Sciatic nerve (tissue), 2 donors: ENCODE measurements at places on chromosomes 1 and 21.

DNA sequence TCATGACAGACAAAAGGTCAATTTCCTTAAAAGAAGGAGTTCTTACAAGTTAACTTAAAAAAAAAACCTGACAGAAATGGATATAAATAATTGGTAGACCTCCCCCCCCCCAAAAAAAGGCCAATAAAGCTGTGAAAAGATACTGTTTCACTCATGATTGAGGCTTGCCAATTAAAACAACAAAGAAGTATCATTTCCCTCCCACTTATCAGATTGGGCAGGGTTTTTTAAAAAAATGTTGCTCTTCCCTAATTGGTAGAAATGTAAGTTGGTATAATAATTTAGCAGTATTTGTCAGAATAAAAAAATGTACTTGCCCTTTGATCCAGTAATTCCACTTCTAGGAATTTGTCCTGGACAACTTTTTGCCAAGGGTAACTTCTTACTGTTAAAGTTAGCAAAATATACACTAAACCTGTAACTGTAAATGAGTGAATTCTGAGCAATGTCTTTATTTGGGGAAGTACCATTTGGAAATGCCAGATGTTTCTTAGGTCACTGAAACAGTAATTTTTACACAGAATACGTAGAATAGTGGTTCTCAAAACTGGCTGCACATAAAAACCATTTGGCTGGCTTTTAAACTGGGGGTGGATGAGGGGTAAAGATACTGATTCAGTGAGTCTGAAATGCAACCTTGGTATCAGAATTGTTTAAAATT lies 17.5 kb downstream of the RNF2 start:
- no peak for DNase-seq

DNA sequence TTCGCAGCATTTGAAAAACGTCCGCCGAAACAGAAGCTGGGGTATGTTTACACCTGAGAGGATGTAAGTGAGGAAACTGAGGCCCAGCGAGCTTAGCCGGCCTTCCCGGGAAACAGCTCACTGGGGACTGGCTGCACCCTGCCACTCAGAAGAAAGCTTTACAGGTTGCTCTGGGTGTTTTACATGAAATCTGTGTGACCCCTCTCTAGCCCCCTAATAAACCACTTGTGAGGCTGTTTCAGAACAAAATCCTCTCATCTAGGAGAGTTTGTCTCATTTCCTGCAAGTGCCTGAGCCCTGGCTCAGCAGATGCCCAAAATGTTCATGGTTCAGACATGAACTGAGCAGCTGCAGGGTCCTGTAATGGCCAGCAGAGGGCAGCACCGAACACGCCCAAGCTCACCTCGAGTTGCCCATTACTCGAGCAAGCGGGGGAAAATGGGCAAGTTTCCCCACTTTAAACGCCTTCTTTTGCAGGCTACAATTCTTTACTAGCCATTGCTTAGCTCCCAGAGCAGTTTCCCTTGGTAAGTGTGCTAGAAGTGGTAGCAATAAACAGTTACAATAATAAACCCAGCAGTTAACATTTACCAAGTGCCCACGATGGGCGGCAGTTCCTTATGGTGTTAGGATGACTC lies 76.4 kb downstream of the FHAD1 start:
- DNase-seq: peak; percentile 88

DNA sequence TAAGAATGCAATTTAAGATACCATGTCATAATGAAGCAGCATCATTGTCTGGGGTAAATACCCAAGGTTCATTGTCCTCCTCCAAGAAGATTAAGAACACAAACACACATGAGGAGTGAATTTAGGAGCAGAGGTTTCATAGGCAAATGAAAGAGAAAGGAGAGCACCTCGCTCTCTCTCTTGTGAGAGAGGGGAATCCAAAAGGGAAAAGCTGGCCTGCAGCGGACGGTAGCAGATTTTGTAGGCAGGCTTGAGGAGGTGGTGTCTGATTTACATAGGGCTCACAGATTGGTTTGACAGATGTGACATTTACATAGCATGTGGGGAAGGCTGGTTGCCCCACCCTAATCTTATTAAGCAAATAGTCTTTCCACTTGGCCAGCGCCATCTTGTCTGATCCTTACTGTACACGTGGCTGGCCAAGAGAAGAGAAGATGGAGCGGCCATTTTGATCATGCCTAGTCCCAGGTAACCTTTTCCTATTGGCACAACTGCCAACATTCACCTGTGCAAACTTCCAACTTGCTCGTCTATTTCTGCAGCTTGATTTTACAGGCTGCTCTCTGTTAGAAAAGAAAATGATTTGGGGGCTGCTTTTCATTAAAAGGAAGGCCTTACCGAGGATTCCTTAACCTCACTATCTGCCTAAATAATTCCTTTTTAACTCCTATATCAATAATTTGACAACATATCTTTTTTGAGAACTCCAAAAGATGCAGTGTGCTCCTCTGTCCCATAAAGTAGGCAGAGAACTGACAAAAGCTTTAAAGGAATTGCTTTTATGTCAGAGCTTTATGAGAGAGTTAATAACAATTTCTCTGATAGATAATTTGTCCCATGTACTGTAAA lies 16.0 kb upstream of the LRRC7 start:
- DNase-seq: no peak

GRCh38 chr1:198725090-198725489 lies 86.2 kb downstream of the PTPRC start:
- DNase-seq: no peak

DNA sequence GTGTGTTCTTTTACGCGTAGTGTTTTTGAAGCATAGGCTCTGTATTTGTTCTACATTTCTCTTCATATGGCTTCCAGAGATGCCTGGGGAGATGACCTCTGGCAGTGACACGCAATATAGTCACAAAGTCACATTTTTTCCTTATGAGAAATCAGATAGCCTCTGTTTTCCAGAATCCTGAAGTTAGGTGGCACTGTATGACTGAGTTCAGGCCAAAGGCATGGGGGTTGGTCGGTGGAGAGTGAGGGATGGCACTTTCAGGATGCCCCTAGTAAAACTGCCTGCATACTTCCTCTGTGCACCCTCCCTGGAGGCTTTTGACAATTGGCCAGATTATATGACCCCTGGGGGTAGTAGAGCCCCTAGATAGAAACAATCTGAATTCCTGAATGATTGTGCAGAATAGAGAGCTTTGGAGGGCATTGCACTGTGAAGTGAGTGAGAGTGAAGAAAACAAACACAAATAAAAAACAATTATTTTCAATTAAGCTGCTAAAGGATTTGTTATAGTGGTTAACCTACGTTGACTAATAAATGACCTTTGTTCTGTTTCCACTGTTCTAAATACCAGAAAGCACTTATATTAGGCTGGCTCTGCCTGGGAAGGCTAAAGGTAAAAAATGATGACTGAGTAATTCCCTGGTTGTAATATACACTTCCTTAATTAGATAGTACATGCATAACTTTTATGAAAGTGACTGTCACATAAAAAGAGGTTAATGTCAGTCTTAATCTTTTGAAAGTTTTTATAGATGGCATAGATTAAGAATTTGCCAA lies 1660.8 kb downstream of the PLA2G4A start:
- DNase-seq: no peak

- DNase-seq: no peak
Measured at GRCh38 chr1:197911111-197911856, 5.9 kb upstream of the LHX9 start.

DNA sequence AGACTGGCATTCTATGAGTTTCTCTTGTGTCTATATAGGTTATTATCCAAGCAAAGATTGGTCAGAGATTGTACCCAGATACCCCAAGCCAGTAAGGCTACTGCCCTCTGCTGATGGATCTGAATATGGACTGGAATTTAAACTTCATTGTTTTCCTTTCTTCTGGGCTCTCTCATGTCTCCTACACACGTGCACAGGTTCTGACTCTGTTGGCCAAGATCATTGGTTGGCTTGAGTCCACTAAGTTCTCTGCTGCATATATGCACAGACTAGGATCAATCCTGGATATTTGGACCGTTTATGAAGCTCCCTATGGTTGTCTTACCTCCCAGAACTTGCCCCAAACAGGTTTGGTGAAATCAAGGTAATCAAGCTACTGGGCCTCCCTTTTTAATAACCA lies 69.7 kb downstream of the CC2D1B start:
- DNase-seq: no peak

DNA sequence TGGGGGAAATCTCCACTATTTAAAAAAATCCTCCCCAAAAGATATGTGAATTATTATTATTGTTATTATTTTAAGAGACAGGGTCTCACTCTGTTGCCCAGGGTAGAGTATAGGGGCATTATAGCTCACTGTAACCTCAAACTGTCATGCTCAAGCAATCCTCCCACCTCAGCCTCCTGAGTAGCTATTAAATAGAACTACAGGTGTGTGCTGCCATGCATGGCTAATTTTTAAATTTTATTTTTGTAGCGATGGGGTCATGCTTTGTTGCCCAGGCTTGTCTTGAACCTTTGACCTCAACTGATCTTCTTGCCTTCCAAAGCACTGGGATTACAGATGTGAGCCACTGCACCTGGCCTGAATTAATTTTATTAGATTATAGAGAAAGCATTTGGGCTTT lies 116.8 kb downstream of the RABGAP1L start:
- no peak for DNase-seq

DNA sequence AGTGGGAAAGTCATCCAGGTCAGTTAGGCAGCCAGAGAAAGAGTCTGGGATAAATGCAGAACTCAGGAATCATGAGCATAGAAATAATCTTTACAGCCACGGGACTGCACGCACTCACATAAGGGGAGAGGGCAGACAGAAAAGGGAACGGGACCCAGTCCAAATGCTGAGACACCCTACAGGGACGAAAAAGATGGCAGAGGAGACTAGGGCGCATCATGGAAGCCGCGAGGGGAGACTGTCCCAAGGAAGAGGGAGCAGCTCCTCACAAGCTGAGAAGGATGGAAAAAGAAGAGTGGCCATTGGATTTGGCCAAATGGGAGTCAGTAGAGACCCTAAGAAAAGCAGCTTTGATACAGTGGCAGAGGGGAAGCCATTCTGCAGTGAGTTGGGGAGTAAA lies 102.9 kb upstream of the TLR5 start:
- no peak for DNase-seq

DNA sequence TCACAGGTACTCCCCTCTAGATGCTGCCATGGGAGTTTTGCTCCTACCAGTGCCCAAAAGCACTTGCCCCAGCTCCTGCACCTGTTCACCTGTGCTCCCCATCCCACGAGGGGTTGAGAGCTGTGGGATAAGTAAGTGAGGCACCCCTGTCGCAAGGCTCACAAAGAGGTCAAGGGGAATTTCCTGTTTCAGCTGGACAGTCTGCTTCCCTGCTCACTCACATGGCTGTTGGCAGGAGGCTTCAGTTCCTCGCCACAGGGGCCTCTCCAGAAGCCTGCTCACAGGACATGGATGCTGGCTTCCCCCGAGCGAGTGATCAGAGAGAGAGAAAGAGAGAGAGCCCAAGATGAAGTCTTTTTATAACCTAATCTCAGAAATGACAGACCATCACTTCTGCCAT lies 8.7 kb upstream of the NCMAP start:
- no peak for DNase-seq

- no peak for DNase-seq
Measured at GRCh38 chr1:81967951-81968350, 167.2 kb downstream of the ADGRL2 start.

GRCh38 chr1:16116625-16117024 lies 39.2 kb downstream of the EPHA2 start:
- no peak for DNase-seq

- DNase-seq: peak; percentile 76
Measured at GRCh38 chr1:185733818-185734735, at the start of gene HMCN1. TSS of gene HMCN1 (plus strand) at chr1:185734391. CDS start at chr1:185734780, 389 bp downstream.

- no peak for DNase-seq
Measured at GRCh38 chr1:2195785-2196184, 1.2 kb upstream of the FAAP20 start.

GRCh38 chr1:119268879-119269278 lies 99.7 kb upstream of the HAO2 start:
- no peak for DNase-seq

DNA sequence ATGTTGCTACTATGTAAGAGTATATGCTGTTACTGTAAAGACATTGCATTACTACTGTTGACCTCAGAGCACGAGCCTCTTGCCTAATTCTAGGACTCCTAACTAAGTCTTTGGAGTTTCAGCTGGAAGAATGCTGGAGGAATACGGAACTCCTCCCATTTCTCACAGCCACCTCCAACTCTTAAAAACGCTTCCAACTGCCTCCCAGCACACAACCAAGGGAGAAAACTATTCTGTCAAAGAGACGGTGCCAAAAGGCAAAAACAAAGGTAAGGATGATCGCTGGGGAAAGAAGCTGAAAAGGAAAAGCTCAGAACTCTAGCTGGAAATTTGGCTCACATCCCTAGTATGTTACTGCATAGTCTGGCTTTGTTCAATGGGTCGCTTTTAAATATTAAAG lies at the start of gene FMO2:
Gene FMO2 (plus strand): TSS at position 210 of the 400 bp plus-strand sequence. CDS start 414 bp downstream, outside the sequence.
- no peak for DNase-seq

- no peak for DNase-seq
Measured at GRCh38 chr1:84269306-84269705, 32.2 kb upstream of the SAMD13 start.

GRCh38 chr1:2290595-2291510 lies 62.7 kb downstream of the SKI start:
- DNase-seq: peak; percentile 91

GRCh38 chr1:172917972-172918371 lies 132.8 kb downstream of the TNFSF18 start:
- DNase-seq: no peak

DNA sequence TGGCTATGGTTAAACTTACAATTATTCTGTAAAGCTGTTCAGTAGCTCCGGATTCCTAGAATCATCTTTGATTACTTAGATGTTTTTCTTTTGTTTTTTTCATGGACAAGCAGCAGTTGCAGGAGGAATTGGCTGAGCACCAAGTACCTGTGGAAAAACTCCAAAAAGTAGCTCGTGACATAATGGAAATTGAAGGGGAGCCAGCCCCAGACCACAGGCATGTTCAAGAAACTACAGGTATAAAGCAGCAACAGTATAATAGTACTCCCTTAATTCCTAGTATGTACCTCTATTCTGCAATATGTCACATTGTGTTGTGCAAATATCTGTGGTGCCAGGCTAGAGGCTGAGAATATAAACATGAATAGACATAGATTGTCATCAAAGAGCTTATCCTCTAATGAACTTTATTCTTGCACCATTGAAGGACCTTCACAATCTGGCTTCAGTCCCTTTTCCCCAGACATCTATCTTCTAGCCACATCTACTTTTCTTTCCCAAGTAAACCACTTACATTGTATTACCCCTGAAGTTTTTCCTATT lies 132.3 kb upstream of the BMP8A start:
- DNase-seq: no peak

- no peak for DNase-seq
Measured at GRCh38 chr1:44038876-44039657, 7.8 kb upstream of the SLC6A9 start.

GRCh38 chr1:220124542-220124941 lies 30.6 kb downstream of the IARS2 start:
- no peak for DNase-seq

DNA sequence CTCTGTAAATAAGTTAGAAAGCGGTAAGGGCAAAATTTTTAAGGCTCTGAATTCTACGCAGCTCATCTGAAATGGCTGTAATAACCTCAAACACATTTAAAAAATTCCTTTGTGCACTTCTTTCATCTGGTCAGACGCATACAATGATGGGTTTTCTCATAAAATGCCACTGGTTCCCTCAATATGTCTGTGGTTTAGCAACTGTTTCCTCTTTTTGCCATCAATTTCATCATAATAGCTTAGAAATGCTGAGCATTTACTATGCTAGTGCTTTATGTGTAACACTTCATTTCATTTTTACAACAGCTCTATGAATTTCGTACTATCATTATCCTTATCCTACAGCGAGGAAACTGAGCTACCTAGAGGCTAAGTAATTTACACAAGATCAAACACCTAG lies 35.3 kb upstream of the DMRTA2 start:
- no peak for DNase-seq

GRCh38 chr1:206832352-206832880 lies 33.0 kb upstream of the IL20 start:
- DNase-seq: no peak
